ENCODE measurements at places on chromosomes 2 and 18.

DNA sequence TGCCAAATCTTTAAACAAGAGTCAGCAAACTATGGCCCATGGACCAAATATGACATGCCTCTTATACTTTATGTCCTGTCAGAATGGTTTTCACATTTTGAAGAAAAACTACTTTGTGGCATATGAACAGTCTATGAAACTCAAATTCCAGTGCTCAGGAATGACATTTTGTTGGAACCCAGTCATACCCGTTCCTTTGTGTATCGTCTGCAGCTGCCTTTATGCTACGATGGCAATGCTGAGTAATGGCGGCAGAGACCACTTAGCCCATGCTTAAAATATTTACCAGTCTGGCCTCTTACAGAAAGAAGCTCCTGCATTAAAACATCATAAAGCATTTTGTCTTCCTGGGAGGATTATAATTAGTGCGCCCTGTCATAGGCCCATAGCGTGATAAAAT, 140.5 kb upstream of the FHL2 start:
- no peak for DNase-seq

GRCh38 chr2:147538088-147538487, 306.7 kb upstream of the ACVR2A start:
- DNase-seq, result no peak

GRCh38 chr2:14516844-14517243, 115.7 kb upstream of the LRATD1 start:
- DNase-seq, result peak; percentile 49

GRCh38 chr2:37324536-37324785, 172 bp downstream of the PRKD3 start:
- DNase-seq, result no peak

DNA sequence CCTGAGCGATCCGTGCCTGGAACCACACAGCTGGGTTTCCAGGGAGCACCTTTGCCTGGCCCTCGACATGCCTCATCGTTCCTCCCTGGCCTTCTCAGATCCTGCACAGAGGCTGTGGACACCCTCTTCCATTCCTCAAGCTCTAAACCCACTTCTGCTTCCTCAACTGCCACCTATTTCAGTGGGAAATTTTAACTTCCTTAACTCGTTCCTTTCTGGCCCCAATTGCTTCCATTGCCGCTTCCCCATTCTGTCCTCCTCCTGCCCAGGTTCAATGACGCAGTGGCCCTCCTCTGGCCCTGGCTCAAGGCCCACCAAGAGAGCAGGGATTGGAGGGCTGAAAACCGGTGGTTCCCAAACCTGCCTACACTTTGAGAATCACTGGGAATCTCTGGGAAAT, 4.8 kb upstream of the B3GNT7 start:
- no peak for DNase-seq

DNA sequence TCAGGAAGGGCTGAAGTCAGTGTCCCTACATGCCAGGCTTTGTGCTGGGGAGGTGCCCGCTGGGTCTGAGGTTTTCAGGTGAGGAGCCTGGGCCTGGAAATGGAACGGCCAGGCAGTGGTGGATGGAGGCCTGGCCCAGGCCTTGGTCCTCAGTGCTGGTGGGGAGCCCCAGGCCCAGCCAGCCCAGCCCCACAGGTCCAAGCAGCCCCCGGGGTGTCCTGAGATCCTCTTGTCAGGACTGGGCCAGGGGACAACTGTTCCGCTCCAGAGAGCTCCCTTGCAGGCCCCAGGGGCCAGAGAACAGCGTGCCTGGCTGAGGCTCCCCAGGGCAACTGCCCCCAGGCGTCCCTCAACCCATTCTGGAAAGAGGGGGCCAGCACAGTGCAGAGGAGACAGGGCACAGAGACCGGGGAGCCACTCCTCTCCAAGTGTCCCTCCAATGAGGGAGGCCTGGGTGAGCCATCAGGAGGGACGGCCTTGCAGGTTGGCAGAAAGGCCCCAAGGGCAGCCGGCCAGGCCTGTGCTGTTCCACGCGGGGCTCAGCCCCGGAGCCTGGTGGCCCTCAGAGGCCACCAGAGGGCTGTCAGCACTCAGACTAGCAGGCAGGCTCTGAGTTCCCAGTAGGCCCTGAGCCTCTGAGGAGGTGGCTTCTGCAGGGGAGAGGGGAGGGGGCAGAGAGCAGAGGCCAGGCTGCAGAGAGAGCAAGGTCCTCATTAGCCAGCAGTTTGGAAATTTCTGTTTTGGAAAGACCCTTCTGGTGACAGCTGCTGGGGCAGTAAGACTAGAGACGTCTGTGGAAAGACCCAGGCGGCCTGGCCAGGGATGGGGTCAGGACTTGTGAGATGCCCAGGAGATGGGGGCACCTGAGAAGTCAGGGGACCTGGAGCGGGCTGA, 29.4 kb upstream of the SNED1 start:
- DNase-seq, result no peak

- no peak for DNase-seq
These were observed 22.2 kb upstream of the SMAD4 start for GRCh38 chr18:51007790-51008139.

DNA sequence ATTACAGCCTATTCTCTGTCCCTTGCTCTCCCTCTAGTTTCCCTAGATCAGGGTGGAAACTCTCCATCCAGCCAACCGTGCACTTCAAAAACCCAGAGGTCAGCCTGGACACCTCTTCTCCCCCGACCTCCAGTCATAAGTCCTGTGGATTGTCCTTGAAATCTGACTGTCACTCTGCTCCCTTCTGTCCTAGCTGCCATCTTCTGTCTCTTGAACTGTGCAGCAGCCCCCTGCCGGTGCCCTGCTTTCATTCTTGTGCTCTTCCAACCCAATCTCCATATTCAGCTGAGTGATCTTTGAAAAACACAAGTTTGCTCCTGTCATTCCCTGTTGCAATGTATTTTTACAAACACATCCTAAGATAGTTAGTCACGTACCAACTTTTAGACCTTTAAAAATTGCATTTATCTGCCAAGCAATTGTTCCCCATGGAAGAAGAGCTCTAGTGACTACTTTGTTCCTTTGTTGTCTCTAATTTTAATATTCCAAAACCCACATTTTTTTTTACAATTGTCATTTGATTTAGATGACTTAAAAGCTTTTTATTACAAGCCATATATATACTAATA, 254.3 kb downstream of the CAMKMT start:
- DNase-seq, result no peak

- DNase-seq, result no peak
These were observed 122.2 kb upstream of the OSR1 start for GRCh38 chr2:19480673-19481072.

DNA sequence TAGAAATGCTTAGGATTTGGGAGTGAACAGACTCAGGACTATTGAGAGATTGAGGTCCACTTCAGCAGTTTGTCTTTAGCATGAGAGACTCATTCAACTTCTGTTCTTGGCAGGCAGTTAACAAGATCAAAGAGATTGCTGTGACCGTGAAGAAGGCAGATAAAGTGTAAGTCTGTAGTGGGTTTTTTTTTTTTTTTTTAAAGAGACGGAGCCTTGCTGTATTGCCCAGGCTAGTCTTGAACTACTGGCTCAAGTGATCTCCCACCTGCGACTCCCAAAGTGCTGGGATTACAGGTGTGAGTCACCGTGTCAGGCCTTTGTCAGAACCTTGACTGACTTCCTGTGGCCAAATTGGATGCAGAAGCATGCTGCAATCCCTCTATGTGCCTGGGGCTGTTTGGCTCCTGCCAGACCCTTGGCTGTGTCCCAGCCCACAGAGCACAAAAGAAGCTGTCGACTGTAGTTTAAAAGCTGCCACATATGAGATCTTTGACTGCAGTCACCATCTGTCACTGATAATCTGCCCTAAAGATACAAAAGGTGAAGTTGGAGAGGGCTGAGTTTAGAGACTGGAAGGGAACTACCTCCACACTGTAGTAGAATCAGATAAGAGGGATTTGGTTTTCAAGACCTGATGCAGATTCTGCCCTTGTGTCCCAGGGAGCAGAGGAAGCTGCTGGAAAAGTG, 9.9 kb downstream of the CCT7 start:
- peak; percentile 81 for DNase-seq
